ENCODE measurements at places on chromosomes 3 and 15.

DNA sequence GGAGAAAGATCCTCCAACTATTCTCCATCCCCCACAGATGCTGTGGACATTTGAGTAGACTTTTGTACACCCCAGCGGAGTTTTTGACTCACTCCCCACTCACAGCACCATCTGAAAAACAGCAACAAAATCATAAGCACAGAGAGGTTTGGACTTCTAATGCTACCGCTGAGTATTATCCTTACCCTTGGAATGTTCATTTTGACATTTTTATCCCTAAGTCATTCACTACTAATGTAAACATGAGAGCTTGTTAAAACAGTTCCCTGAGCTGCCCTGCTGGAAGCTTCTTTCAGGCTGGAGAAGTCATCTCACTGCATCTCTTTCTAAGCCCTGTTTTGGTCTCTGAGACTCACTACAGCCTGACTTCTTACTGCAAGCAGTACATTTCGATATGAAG lies 1045.9 kb downstream of the MCTP2 start:
- DNase-seq, result no peak

DNA sequence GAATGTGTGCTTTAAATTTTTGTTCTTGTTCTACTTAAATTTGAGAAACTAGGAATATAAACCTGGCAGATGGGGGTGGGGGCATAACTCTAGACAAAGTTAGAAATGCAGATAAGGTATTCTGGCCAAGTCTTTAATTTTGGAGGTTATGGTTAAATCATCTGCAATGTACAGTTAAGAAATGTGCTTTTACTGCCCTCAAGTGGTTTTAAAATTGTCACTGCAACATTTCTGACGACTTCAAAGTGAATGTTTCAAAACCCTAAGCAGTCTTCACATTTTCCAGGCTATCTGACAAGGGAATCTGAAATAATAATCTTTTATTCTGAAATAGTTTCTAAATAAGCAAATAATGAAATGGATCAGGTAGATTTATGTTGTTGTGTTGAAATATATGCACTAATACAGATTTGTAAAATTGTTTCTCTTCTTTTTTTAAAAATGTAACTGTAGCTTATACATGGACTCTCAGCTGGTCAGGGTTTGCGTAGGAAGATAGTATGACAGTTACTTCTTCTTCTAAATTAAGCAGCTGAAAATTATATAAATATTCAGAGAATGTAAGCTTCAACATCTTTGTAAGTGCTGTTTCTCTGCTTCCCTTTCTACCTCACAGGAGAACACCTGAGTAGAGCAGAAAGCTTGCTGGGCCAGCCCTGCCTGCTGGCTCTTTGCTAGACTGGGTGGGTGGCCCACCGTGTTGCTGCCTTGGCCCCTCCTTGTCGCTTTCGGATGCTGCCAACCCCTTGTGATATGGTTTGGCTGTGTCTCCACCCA lies 45.0 kb downstream of the SUCNR1 start:
- no peak for DNase-seq

- DNase-seq, result no peak
Observed at GRCh38 chr3:179281825-179282224, 30.9 kb upstream of the KCNMB3 start.

DNA sequence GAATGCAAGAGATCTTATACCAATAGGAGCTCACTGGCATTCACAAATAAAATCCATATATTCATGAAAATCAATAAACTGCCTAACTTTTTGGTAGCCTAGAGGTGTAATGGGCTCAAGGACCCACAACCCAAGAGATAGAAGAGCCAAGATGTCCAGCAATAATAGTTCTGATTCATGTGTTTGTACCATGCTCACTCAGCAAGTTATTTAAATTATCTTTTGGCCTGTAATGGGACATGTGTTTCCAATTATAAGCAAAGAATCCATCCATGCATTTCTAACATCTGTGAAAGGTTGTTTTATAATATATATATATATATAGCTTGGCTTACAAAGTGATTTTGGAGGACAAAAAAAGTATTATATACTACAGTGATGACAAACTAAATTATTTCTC lies 29.7 kb upstream of the SHC4 start:
- DNase-seq, result no peak

DNA sequence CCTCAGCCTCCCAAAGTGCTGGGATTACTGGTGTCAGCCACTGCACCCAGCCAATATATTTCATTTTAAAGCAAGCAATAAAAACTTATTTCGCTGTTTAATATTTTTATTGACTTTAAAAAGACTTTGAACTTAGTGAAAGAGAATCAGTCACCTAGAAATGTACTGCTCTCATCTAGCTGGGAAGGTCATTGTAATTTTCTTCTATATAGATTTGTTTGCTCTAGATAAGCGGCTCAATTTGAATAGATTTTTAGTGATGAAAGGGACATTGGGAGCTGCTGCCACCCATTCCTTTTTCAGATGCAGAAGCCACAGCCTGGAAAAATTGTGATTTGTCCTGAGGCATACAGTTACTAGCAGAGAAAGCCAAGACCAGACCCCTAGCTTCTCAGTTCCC lies 40.1 kb downstream of the CAPN7 start:
- no peak for DNase-seq

DNA sequence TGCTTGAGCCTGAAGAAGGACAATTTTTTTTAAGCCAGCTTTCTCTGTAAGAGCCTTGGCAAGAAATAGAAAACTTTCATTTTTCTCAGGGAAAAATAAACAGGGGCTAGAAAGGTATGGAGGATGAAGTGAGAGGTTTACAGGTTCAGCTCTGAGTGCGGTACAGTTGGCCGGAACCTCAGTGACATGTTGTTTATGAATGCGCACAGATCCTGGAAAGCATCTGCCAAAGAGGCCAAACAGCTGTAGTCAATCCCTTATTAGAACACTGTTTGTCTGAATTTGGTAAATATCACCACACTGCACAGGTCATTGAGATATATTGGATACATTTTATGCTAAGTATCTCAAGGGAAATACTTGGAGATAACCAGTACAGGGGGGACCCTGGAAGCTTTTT lies 561.8 kb upstream of the MDFIC2 start:
- DNase-seq, result no peak

- no peak for DNase-seq
Observed at GRCh38 chr3:136952292-136952691, 5.5 kb upstream of the IL20RB start.

DNA sequence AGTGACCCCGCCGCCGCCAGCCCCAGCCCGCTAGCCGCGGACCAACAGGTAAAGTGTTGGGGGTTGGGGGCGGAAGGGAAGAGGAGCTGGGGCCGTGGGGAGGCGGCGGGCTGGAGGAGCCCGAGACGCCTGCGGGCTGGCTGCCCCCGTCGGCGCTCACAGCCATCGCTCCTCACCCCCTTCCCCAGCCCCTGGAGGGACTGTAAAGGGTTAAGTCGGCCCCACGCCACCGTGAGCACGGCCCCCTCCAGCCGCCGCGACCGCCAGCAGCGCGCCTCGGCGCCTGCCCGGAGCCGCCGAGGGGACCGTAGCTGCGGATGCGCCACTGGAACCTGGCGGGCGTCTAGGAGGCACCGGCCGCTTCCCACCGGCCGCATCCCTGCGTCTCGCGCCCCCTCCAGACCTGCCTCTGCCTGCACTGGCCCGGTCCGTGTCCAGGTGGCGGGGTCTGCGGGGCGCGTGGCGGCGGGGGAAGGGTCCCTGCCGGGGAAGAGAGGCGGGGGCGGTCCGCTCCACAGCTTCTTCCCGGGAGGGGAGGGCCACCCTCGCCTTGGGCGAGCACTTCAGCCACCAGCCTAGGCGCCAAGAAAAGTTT lies 522 bp downstream of the MED12L start:
- peak; percentile 4 for DNase-seq

DNA sequence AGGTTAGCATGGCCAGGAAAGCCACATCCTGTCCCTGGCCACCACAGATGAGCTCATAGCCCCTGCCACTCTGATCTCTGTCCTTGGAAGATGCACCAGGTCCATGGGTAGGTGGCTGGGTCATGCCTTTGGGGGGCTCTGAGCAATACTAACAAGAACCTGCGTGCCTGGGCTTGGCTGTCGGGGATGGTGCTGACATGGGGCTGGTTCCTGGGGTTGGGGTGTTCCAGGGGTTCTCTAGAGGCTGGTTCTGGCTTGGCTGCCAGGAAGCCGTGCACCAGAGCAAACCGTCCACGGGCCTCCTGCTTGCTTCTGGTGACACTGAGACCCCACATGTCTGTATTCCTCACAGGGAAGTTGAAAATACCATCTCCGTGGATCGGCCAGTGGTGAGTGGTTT lies 44.1 kb downstream of the CAPN3 start:
- no peak for DNase-seq

DNA sequence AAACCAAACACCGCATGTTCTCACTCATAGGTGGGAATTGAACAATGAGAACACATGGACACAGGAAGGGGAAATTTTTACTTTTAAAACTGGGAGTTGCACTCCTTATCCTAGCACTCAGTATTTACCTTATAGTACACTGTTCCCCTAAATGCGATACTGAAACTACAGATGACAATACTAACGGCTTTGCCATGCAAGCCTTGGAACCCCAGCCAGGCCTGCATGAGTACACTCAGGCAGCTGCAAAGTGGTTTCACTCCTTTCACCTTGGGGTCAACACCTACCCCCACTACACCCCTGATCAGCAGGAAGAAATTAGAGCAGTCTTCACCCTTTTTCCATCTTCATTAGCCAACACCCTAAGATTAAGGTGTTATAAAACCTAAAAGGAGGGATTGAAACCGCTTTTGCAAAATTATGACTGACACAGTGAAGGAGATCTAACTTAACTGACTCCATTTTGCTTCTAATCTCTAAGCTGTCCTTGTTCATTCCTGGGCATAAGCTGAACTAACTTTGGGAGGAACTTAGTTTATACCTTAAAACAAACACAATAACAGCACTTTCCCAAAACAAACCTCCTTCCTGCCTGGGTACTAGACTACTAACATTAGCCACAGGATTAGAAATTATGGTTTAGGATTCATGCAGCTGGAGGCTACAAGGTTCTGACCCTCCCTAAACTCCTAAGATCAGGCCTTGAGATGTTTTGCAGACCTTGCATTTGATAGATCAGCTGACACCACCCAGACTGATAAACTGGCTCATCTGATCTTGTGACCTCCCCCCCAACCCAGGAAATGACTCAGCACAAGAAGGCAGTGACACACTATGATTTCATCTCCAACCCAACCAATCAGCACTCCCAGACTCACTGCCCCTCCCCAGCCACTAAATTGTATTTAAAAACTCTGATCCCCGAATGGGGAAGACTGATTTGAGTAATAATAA lies 452.1 kb upstream of the PPP2R3A start:
- DNase-seq, result no peak

- no peak for DNase-seq
Observed at GRCh38 chr15:72216079-72216478, 14.9 kb downstream of the PKM start.

DNA sequence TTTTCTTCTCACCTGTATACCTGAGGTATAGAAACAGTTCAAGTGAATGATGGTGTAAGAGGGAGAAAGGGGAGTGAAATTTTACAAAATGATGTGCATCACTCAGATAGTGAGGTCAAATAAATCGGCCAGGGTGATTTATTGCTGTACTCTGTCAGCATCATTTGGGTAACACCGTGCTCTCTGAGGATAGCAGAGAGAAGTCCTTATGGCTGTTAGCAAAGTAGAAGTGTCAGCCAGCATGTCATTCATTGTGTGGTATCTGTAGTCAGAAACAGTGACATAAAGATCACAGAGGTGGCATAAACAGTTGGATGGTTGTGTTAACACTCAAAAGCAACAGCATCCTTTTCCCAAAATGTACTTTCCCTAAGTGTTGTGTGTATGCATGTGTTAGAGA lies 53.4 kb downstream of the PSMD6 start:
- no peak for DNase-seq

DNA sequence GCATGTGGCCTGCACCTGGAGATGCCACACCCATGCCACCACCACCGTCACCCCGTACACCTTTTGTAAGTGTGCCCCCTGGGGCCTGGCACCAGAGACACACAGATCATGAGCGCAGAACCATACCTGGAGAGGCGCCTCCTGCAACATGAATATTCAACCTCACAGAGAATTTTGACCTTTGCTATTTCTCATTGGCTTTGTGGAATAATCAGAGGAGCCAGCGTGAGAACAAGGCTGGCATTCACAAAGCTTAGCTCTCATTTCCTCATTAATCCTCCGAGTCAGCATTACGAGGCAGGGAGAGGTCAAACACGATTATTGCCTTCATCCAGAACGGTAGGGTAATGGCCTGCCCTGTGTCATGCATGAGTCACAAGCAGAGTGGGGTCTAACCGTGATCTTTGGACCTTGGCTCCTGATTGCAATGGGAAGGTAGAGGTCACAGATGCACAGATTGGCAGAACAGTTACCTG lies 73.0 kb upstream of the POMGNT2 start:
- no peak for DNase-seq

DNA sequence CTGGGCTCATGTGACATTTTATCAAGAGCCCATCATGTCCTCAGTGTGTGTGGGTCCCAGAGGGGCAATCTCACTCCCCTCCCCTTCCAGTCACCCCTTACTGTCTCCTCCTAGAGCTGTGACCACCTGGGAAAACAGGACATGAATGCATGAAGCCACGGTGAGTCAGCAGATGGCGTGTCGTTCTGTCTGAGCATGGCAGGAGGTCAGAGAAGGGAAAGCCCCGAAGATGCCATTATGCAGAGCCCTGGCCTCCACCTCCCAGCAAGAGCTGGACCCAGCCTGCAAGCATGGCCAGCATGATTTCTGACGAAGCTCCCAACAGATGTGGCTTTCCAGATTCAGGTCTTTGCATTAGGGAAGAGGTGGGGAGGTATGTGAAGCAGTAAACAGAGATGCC lies 118.5 kb downstream of the TLE3 start:
- no peak for DNase-seq

DNA sequence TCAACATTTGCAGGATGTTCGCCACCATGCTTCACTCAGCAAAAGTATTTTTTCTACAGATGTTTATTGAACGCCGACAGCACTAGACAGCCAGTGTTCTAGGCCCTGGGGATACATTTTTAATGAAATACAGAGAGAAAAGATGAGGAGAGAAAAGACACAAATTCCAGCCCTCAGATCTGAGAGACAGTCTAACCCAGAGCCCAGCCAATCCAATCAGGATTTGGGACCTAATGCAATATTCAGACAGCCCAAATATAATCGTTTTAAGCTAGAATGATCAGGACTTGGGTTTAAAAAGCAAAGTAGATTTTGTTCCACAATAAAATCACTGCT lies 174.8 kb downstream of the SLCO3A1 start:
- no peak for DNase-seq

DNA sequence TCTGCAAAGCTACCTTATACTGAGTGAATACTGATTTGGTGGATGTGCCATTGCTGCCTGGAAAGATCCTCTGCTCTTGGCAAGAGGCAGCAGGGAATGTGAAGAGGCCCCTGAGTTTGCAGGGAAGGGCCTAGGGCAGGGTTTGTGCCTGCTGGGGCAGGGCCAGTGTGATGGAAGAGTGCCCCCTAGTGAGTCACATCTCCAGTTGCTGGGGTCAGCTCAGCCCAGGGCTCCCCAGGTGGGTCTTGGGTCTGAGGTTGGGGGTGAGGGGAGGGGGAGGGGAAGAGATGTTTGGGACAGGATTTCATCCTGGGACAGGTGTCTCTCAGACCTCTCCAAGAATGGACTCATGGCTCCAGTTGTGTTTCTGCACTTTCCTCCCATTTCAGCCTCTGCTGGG lies 4.1 kb upstream of the AMOTL2 start:
- DNase-seq, result no peak

GRCh38 chr15:66036859-66037258 lies 167.6 kb downstream of the RAB11A start:
- no peak for DNase-seq

- no peak for DNase-seq
Observed at GRCh38 chr3:196634829-196635228, 4.7 kb upstream of the NRROS start.

GRCh38 chr3:186079925-186080324 lies 29.0 kb downstream of the ETV5 start:
- no peak for DNase-seq

Data from stimulated activated naive CD4-positive, alpha-beta T cell treated with Interleukin-2 at 50 U/mL for 16 hours (primary cell).